ENCODE measurements at places on chromosomes 3 and 15. TPM values are rescaled to one million over a fixed set of nuclear protein-coding genes. Genes with fewer than 3 reads are reported as not detected.

The PARP3 gene
- 41.4 TPM for total RNA-seq

The NDN gene
- not detected for total RNA-seq

DNA sequence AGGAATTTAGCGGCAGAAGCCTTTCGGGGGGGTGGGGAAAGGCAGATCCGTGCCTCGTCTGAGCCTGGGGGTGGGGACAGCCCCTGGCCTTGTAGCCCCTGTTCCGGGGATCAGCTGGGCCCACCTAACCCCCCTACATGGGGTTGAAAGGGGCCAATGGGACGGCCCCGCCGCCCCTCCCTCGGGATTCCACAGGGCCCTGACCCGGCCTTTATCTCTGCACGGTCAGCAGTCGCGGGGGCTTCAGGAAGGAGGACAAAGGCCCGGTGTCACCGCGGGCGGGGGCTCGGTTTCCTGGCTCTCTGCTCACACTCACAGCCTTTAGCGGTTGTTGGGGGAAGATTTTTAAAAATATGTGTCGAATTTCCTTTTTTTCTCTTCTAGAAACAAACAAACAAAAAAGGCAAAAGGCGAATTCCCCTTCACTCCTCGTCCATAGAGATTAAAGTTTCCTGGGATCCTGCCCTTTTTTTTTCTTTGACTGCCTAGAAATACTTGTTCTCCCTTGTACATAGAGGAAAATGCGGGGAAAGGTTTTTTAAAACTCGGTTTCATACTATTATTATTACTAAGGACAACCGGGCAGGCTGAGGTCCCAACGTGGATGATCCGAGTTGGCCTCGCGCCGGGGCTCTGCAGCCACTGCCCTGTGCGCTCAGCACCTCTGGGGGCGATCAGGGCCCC lies 7.9 kb downstream of the FOXL2 start:
- no peak for DNase-seq

DNA sequence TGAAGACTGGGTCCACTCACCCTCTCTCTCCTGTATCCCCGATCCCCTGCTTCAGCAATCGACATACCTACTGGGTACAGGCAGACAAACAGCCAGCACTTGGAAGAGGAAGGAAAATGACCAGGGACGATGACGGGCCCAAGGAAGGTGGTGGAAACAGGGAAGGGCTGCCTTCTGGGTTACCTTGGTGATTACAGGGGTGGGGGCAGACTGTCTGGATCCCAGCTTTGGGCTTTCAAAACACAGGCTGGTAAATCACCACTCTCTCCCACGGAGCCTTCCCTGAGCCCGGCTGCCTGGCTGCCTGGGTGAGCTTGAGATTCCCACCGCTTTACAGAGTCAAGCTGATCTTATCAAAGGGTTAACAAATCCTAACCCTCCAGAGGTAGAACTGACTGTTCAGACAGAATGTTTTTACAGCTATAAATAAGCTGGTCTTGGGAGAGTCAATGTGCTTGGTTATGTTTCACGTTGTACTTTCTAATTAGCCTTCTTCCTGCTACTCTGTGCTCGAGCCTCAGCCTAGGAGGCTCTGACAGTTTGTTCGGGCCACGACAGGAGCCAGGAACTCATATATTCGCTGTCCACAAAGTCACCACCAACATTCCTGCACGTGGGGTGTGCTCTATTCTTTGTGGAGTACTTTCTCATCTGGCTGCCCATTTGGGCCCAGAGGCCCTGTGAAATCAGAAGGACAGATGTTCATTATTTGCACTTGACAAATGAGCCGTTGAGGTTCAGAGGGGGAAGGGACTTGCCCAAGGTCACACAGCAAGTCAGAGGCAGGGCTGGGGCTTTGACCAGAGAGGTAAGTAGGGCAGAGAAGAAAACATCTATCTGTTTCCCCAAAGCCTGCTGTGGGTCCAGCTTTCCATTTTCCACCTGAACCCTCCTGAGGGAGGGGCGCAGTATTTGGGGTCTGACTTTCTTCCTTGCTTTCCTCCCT lies 63.5 kb downstream of the FEM1B start:
- DNase-seq = no peak

The GOLGA8S gene
- not detected for total RNA-seq

The GPR176 gene
- total RNA-seq = 60.0 TPM

- DNase-seq = peak; percentile 25
Measured at GRCh38 chr3:173371848-173372487, 25.6 kb upstream of the NLGN1 start.

The KBTBD13 gene
- not detected for total RNA-seq

GRCh38 chr3:110149763-110150162 lies 812.4 kb upstream of the DPPA4 start:
- no peak for DNase-seq

- no peak for DNase-seq
Measured at GRCh38 chr3:170864525-170865208, 5.3 kb downstream of the RPL22L1 start.

DNA sequence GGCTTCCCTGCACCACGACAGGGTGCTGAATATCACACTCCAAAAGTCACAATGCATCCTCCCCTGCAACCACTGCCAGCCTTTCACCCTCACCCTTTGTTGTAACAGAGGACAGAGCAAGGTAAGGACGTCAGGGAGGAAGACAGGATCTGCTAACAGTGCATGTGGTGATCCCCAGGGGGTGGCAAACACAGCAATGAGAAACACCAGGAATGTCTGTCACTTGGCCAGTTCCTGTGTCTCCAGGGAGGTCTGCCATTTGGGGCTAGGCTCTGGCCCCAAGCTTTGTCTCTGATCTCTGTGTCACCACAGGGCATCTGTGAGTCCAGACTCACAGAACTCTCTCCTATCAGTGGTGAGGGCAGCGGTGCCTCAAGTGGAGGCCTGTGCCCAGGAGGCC lies 54.3 kb upstream of the SLC24A5 start:
- no peak for DNase-seq

GRCh38 chr3:171755015-171755589 lies 55.2 kb downstream of the PLD1 start:
- DNase-seq = no peak

DNA sequence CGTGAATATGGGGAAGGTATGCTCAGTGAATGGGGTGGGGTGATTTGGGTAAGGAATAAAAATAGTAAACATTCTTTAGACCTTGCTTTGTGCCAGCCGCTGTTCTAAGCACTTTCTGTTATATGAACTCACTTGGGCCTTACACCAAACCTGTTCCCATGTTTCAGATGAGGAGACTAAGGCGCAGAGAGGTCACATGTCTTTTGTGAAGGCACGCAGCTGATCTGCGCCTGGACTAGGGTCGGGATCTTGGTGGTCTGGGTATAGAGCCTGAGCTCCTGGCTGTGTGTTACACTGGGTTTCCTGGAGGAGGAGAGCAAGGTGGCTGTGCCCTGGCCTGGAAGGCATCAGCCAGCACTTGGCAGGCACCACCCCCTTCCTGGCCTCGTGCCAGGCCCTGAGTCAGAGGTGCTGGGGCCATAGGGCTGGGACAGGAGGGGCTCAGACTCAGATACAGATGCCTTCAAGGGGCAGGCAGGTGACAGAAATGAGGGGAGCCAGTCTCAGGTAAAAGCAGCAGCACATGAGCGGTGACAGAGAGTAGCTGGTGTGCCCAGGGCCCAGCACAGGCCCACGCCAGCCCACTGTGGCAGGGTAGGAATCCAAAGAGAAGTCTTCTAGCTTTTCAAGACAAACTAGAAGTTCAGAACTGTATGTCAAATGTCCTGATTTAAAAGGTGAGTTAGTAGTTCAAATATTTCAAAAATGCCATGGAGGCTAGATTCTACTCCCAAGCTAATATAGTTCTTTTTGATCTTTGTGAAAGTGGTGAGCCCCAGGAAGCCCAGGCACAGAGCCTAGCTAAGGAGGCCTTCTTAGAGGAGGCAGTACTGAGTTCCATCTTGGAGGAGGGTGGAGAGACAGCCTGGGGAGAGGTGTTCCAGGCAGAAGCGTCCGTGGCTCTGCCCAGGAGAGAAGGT lies 83.1 kb downstream of the DNAJB8 start:
- peak; percentile 84 for DNase-seq

DNA sequence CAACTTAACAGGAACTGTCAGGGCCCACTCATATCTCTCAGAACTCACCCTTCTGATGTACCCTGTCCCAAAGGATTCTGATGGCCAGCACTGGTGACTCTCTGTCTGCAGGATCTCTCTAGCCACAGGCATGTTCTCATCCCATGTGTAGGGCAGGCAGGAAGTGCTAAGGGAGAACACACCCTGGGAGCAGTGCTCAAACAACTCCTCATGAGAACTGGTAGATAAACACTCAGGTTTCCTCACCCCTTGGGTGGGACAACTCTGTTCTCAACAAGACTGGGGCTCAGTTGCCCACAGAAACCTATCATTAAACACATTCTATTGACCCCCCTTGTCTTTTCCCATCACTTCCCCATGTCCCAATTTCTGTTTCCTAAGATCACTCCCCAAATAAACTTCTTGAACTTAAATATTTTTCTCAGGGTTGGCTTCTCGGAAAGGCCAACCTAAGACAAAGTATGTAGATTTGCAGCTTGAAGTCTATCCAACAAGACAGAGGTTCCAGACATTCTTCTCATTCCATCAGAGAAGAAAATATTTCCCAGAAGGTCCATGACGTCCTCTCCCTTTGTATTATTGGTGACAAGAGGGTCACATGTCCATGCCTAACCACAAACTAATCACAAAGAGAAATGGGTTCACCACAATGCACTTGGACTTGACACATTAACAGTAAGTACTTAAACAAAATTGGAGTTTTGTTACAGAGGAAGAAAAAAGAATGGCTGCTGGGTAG lies 276.6 kb upstream of the GADL1 start:
- peak; percentile 96 for DNase-seq

GRCh38 chr3:82633319-82633718 lies 871.9 kb upstream of the GBE1 start:
- DNase-seq = no peak

DNA sequence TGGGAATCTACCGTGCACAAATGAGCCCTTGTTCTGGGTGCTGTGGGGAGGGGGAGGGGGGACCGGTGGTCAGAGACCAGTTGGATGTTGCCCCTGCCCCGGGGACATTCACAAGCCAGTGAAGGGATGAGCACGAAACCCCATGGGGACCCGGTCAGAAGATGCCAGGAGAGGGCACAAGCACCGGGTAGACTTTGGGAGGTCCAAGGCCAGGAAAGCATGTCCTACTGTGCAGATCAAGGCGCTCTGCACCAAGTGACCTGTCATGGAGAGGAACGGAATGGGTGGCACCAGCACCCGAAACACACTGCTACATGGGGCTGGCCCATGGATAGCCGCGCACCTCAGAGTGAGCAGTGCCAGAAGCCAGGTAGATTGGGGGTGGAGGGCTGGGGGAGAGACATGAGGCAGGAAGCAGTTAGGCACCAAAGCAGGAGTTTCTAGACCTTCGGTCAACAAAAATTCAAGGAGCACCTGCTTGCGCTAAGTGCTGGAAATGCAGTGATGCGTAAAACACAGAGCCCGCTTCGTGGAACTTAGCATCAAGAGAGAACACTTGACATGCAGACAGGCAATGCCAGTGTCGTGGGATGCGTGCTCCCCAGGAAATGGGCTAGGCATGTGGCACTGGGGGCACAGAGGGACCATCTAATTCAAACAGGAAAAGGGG lies 99.1 kb downstream of the CPN2 start:
- DNase-seq = no peak

GRCh38 chr3:76310667-76311066 lies 525.3 kb upstream of the ZNF717 start:
- DNase-seq = no peak

- no peak for DNase-seq
Measured at GRCh38 chr3:26271848-26272247, 350.7 kb upstream of the LRRC3B start.

DNA sequence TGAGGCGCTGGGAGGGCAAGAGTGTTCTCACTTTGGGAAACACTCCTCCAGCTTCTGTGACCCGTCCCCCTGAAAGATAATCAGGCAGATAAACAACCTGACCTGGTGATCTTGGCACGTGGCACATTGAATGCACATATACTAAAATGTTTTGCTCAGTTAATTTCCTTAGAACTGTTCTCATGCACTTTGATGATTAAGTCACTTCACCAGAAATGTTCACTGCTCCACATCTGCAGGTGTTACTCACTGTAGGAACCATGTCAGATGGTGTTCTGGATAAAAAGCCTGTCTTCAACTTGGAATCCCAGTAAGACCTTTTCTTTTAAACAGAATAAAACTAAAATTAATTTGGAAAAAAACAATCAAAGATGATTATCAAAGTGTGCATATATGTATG lies 24.6 kb upstream of the NIPA2 start:
- no peak for DNase-seq

DNA sequence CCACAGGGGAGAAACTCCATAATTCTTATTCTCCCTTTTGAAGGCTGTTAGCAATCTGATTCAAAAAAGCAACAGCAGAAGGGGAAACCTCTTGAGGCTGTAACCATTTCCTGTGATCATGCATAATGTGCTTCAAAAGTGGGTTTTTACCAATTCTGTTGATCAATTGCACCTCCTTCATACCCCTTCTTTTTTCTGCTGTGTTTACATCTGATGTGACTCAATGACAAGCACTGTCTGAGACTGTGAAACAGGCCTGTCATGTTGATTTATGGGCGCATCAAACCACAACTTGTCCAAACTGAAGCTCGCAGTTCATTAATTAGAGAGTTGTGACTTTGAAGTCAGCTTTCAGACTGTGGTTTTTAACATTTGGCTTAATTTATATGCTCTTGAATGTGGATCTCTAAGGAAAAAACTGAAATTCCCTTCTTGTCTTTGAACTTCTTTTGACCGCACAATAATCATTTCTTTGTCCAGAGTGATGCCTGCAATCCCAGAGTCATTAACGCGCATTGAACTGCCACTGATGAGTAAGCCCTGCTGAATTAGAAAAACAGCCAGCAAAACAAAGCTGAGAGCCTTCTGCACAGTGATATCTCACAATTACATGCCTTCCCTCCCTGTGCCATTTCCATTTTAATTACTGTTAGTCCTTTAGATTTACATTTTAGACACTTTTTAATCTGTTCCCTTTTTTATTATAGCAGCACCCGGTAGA lies 532.8 kb downstream of the FOXP1 start:
- peak; percentile 79 for DNase-seq
